AG09319 (cell line): ENCODE measurements at places on chromosomes 7 and 10.

DNA sequence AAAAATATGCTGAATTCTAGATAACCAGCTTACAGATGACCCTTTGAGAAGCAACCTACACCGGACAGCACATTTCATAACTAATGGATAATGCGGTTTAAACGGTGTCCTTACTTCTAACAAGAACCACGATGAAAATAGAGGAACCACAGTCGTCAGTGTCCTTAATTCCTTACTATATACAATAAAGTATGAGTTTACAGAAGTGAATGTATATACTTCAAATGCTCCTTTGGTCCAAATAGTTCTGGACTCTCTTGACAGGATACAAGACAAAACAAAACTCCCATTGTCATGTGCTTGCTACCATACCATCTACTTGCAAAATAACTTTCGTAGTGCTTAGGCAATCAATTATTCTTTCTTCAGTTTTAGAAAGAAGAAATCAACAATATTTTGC lies 2.4 kb downstream of the NAMPT start:
- DNase-seq = no peak

- DNase-seq = peak; percentile 32
Measured at GRCh38 chr10:31707093-31708039, 221.3 kb downstream of the ARHGAP12 start.

- DNase-seq = no peak
Measured at GRCh38 chr7:54390565-54390964, 151.6 kb upstream of the VSTM2A start.

DNA sequence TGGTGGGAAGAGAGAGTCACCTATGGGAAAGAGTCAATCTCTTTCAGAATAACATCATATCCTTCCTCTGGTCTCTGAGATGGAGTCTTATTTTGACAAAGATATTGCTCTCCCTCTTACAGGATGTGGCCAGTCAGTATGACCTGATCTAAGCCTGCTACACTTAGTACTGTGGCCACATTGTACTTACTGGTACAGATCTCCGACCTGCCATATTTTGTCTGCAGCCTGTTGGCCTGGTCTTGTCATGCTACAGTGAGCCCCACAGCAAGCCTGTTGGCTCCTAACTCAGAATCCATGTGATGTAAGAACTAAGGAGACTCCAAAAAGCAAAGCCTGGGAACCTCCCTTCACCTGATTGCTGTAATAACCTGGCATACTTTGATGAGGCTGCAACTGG lies 377.8 kb downstream of the SFMBT2 start:
- no peak for DNase-seq

DNA sequence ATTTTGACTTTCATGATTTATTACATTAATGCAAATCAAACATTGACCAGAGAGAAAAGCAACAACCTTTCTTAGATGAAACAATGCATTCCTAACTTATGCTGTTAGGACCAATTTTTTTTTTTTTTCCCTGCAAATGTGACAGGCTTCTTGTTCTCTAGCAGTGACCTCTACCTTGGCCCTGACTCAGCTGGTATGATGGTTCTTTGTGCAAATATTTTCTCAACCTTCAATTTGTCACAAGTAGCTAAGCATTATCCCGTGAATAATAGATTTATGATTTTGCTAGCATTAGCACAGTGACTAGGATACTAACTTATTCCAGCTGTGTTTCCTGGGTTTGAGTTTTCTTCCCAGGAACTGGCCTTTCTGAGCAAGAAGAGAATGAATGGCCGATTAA lies 64.9 kb downstream of the PPP1R9A start:
- no peak for DNase-seq

- peak; percentile 52 for DNase-seq
Measured at GRCh38 chr10:104317269-104317710, 21.0 kb downstream of the ITPRIP start.

DNA sequence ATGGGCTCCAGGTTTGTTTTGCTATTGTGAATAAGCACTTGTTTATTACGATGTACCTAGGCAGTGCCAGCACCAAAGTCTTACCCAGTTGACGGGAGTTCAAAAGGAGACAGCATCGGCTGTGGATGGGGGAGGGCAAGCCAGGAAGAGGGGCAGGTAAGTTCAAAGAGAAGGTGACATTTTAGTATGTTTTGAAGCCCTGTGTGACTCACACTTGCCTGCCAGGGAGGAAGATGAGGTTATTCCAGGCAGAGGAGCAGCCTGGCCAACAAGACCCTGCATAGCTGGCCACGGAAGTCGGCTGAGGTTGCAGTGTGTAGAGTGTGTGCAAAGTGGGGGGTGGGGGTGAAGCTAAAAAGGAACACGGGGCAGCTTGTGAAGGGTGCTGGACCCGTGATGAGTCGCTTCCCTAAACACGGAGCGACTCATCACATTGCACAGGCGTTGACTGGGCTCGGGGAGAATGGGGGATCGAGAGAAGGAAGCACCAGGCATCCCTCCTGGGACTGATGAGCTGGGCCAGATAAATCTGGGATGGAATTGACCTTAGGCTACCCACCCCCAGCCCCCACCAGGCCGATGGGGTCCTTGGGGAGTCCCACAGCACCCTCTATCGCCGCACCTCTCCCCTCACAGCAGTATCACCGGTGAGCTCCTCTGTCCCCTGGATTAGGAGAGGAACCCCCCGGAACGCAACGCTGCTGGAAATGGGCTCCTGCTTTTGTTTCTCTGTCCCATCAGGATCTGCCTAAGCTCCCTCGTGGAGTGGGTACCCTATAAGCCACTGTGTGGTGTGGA lies 97.9 kb upstream of the IKZF1 start:
- DNase-seq = no peak

DNA sequence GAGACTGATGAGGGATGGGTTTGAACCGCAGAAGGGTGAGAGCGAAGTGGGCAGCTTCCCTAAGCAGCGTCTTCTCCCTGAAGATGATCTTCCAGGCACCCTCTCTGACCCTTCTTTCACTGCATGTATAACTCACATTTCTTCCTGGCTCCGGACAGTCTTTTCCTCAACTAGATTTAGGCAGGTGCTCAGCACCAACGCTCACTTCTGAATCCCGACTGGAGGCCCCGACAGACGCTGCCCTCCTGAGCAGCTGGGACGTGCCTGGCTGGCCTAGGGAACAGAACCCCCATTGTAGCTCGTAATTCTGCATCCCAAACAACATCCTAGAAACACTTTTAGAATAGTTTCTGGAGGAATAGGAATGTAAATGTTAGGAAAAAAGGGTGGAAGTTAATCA lies 206.6 kb downstream of the DIP2C start:
- DNase-seq = no peak

GRCh38 chr10:34433241-34434076 lies 381.6 kb downstream of the PARD3 start:
- DNase-seq = peak; percentile 88

DNA sequence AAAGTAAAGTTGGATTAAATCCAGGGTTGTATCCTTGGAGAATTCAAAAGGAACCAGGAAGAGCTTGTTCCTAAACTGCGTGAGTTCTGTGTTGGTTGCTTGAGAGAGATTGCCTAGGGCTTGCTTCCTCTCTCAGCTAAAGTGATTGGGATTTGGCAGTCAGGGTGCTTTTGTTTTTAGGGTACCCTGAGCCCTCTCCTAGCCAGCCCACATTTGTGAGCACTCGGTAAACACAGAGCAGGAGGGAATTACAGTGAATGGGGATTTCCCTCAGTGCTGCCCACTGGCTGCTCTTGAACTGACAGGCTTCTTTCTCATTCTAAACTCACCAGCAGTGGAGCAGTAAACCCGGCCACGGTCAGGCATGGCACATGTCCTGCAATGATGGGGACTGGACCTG lies 146.9 kb downstream of the TPST1 start:
- DNase-seq = no peak

- no peak for DNase-seq
Measured at GRCh38 chr10:1454951-1455350, 282.4 kb downstream of the ADARB2 start.

DNA sequence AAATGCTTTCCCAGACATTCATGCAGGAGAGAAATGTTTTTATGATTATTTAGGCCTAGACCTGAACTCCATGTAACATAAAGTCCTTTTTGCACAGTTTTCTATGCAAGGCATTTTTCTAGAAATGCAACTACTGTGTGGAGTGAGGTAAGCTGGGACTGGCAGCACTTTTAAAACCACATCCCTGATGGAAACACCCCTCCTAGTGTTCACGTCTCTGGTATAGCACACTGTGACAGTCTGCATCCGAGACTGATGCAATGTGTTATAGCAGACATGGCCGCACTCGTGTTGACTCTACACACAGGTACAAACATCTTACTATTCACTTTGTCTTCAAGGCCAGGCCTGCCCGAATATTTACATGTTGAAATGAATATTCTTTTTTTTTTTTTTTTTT lies 19.3 kb upstream of the ERCC6 start:
- no peak for DNase-seq

DNA sequence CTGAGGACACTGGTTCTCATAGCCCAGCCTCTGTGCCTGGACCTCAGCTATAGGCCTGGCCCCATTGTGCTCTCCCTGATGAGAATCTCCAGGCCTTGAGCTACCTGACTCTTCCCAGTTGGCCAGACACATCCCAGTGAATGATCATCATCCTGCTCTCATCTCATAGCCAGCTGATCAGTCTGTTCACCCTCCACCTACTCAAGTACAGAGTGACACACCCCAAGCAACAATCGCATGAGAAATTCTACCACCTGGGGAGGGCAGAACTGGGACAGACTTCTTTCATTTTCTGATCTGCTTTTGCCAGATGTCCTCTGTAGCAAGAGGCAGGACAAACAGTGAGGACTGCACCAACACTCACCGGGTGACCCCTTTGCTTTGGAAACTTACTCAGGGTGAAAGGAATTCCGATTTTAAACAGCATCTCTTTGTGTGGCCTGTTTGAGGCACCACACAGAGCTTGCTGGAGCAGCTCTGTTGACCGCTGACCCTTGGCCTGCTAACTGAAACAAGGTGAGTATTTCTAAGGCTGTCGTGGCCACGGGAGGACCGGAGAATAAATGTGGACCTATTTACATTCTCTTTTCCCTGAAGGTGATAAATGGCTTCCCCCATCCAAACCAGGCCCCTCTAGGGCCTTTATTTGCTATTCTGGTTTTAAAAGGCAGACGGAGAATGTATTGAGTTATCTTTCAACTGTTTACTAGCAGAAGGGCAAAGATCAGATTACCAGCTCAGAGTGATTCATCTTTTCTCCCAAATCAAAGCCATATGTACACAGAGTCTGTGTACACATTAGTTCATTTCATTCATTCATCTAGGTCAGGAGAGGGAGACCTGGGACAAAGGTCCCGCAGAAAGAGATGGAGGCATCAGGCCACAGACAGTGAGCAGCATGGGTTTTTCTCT lies 181.4 kb upstream of the TNS3 start:
- peak; percentile 72 for DNase-seq

- no peak for DNase-seq
Measured at GRCh38 chr10:31709476-31709875, 219.2 kb downstream of the ARHGAP12 start.

DNA sequence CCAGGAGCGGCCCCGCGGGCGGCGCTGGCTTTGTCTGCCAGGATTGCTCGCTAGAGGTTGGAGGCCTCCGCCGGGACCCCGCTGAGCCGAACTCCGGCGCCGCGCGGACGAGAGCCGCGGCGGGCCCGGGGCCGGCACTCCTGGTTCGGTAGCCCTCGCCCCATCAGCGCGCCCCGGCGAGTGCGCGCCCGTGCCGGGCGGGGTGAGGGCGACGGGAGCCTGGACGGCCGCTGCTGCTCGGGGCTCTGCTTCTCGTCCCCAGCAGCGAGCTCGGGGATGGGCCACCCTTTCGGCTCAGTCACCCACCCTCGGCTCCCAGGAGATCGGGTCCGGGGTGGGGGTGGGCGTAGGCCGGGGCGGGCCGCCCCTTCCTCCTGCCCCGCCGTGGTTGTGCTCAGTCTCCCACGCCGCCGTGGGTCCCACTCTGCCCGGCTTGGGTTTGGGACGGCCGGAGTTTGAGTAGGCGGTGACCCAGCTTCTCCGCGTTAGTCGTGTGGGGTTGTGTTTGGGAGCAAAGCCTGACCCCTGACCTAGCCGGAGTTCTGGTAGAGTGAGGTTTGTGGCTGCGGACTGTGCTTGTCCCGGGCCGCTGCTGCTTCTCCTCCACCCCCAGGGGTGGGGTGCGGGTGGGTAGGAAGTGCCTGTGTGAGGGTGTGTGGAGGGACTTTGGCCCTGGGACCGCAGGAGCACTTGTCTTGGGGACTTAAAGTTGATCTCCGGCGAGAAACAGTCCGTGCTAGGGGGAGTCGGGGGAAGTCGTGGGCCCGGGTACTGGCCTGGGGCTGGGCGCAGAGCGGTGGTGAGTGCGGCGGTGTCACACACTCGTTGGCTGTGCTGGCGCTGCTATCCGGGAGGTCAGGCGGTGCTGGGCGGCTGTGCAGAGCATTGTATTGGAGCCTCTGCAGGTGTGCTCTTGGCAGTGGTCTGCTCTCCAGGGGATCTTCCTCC lies 677 bp downstream of the TSPAN14 start:
- no peak for DNase-seq

GRCh38 chr10:24008164-24009091 lies 200.5 kb upstream of the KIAA1217 start:
- DNase-seq = no peak

DNA sequence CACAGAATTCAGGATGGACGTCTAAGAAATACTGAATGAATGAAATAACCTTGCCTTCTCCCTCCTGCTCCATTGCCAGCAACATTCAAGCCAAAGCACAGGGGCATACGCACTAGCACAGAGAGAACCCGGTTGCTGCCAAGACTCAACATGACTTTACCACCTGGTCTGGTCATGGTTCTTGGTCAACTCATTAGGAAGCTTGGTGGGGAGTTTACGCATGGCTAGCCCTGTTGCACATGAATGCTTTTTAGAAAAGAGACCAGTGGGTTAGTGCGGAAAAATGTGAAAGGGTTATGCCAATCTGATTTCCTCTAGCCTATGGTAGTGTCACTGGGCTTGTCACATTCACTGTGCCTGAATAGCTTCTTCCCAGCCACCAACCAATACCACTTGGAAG lies 187.6 kb upstream of the NEBL start:
- no peak for DNase-seq

- no peak for DNase-seq
Measured at GRCh38 chr10:11388996-11389395, 222.5 kb downstream of the USP6NL start.

DNA sequence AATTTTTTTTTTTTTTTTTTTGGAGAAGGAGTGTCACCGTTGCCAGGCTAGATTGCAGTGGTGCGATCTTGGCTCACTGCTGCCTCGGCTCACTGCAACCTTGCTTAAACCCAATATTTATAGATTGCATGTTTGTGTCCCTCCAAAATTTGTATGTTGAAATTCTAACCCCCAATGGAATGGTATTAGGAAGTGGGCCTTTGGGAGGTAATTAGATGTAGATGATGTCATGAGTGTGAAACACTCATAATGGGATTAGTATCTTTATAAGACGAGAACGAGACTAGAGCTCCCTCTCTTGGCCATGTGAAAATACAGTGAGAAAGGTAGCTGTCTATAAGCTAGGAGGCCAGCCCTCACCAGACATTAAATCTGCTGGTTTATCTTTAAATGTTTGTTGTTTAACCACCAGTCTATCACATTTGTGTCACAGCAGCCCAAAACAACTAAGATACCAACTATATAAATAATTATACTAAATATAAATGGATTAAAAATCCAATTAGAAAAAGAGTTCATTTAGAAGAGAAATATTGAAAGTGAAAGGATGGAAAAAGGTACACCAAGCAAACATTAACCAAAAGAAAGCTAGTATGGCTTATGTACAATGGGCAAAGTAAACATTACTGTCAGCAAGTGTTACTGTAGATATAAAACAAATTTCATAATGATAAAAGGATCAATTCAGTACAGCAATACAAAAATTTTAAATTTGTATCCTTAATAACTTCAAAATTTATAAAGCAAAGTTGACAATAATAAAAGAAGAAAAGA lies 9.3 kb downstream of the TCAF1 start:
- DNase-seq = no peak
